ENCODE measurements at places on chromosomes 3 and 15. TPM values are rescaled to one million over a fixed set of nuclear protein-coding genes. Genes with fewer than 3 reads are reported as not detected.
A peak's percentile ranks its signal among the peaks of the same experiment; 100 is the strongest.

GRCh38 chr3:15601399-15602145 is at the start of the genes BTD and HACL1:
BTD (plus strand) TSS chr3:15601745; CDS start chr3:15635440, 33,695 bp downstream.
HACL1 (minus strand) TSS chr3:15601569; CDS start chr3:15601463, 106 bp downstream.
- H3K36me3 ChIP-seq = no peaks in the 10 kb centered on the region
- no peaks in the 10 kb centered on the region for H3K27me3 ChIP-seq
- peak within 1 kb of the TSS; percentile 88 for H3K27ac ChIP-seq
- H3K4me1 ChIP-seq = no peaks in the 10 kb centered on the region
- peak within 1 kb of the TSS; percentile 82 for H3K4me3 ChIP-seq

- no peaks in the 10 kb centered on the region for H3K27me3 ChIP-seq
- H3K27ac ChIP-seq = no peak overlapping the region
- H3K36me3 ChIP-seq = no peaks in the 10 kb centered on the region
- H3K4me3 ChIP-seq = no peak overlapping the region
Measured at GRCh38 chr3:3683261-3683660, 116.0 kb upstream of the LRRN1 start.

- no peaks in the 10 kb centered on the region for H3K36me3 ChIP-seq
- H3K27ac ChIP-seq = no peak overlapping the region
- no peaks in the 10 kb centered on the region for H3K27me3 ChIP-seq
- H3K4me3 ChIP-seq = no peak overlapping the region
- no peaks in the 10 kb centered on the region for H3K4me1 ChIP-seq
Measured at GRCh38 chr3:155891321-155891720, 20.9 kb downstream of the GMPS start.

- no peak overlapping the region for H3K4me3 ChIP-seq
- H3K27ac ChIP-seq = no peak overlapping the region
- DNase-seq = no peak
- no peaks in the 10 kb centered on the region for H3K4me1 ChIP-seq
Measured at GRCh38 chr3:153495422-153495821, 333.4 kb downstream of the RAP2B start.

DNA sequence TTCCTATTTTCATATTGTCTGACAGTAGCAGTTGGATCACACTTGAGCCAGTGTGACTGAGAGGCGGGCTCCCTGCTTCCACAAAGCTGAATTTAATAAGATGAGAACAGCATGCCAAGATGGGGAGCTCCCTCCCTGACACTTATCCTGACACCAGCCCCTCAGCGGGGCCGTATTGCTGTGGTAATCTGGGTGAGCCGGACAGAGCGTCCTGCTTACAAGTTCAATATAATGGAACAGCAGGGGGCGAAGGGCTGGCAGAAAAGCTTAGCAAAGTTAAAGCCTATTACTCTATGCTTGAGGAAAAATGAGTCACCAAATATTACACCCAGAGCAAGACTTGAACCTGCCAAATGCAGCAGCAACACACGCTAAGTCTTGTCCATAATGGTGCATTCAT is 163.8 kb upstream of the CMC1 start:
- peak; percentile 15 for DNase-seq
- H3K4me3 ChIP-seq = no peak overlapping the region
- H3K27me3 ChIP-seq = no peaks in the 10 kb centered on the region
- no peaks in the 10 kb centered on the region for H3K4me1 ChIP-seq

GRCh38 chr3:76826861-76827260 is 213.0 kb upstream of the ROBO2 start:
- no peak overlapping the region for H3K27ac ChIP-seq
- H3K27me3 ChIP-seq = no peaks in the 10 kb centered on the region
- H3K4me3 ChIP-seq = no peak overlapping the region
- no peaks in the 10 kb centered on the region for H3K36me3 ChIP-seq
- DNase-seq = no peak

GRCh38 chr3:64600246-64600950 is 87.4 kb downstream of the ADAMTS9 start:
- no peaks in the 10 kb centered on the region for H3K36me3 ChIP-seq
- no peak for DNase-seq
- H3K4me1 ChIP-seq = no peaks in the 10 kb centered on the region

DNA sequence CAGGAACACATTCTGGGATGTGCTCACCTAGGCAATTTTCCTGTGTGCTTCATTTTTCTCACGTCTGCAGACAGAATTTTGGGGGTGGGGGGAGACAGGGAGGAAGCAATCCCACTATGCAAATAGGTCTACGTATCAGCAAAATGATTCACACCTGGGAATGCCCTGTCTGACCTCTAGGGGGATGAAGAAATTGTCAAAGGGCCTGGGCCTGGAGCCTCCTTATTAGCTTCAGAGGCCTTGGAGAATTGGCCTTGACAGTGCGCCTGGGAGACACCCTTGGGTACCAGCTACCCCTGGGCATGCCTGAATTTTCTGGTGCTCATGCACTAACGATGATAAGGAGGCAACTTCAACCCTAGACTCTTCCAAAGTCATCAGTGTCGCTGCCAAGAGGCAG is 207.5 kb downstream of the CADPS start:
- no peaks in the 10 kb centered on the region for H3K4me1 ChIP-seq
- no peak overlapping the region for H3K27ac ChIP-seq
- no peak overlapping the region for H3K4me3 ChIP-seq
- H3K36me3 ChIP-seq = no peaks in the 10 kb centered on the region
- DNase-seq = no peak

DNA sequence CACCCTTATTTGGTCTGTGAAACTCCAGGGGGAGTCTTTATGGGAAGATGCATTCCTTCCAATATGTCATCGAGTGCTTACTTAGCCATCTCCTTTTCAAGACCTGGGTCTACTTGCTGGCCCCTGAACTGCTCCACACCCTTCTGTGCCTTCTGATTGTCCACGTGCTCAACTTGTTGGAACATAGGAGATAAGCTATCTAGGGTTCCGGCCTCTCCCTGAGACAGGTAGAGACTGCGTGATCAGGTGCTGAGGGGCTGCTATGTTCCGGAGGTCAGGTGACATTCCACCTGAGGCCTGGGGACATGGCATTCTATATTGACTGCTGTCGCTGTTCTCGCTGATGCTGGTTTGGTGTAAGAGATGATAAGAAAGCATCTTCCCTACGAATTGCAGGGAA is 65.6 kb downstream of the ATP1B3 start:
- H3K4me1 ChIP-seq = no peaks in the 10 kb centered on the region
- H3K27me3 ChIP-seq = no peaks in the 10 kb centered on the region
- H3K36me3 ChIP-seq = no peaks in the 10 kb centered on the region
- H3K4me3 ChIP-seq = no peak overlapping the region
- no peak for DNase-seq
- H3K27ac ChIP-seq = no peak overlapping the region

DNA sequence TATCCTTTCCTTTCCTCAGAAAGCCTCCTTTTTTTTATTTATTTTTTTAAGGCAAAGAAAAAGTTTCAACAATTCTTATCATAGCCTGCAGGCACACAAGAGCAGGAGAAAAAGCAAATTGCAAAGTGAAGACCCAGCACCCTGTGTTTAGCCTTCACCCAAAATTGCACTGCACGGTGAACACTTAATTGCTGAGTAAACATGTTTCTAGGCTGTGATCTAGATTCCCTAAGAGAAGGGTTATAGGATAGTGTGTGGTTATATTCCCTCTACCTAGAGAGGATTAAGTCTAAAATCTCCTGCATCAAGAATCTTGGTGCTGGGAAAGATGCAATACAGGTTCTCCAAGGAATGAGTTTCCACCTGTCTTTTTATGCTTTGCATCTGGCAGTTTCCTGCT is 70.2 kb upstream of the BFSP2 start:
- no peaks in the 10 kb centered on the region for H3K4me1 ChIP-seq
- H3K36me3 ChIP-seq = no peaks in the 10 kb centered on the region

DNA sequence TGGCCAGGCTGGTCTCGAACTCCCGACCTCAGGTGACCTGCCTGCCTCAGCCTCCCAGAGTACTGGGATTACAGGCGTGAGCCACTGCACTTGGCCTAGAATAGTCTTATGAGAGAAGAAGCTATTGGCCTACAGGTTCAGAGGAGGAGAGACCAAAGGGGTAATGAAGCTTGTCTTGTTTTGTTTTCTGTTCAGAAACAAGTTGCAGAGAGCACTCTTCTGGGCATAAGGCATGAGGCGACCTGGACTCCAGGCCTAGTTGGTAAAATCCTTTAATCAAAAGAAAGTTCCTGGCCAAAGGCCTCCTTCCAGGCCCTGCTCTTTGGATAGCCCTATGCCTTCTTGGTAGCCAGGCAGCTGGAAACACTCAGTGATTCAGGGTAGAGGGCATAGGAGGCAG is 87.3 kb upstream of the SKOR1 start:
- no peak for DNase-seq
- no peak overlapping the region for H3K27ac ChIP-seq
- H3K4me1 ChIP-seq = no peaks in the 10 kb centered on the region
- no peak overlapping the region for H3K4me3 ChIP-seq
- no peaks in the 10 kb centered on the region for H3K36me3 ChIP-seq

DNA sequence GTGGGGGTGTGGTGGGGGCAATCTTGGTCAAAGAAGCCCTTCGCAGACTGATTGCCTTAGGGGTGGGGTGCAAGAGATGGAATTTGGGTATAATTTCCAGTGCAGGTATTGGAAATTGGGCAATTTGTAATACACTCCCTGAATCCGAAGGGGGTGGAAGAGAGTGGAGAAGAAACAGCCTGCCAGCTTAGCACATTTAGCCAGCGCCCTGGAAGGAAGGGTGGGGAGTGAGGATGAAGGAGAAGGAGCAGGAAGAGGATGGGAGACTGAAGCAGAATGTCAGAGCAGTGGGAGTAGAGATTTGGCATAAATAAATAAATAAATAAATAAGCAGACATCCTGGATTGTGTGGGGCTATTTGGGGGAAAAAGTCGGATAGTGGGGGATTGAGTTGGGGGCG is 1.6 kb downstream of the GAP43 start:
- no peak overlapping the region for H3K27ac ChIP-seq
- no peaks in the 10 kb centered on the region for H3K27me3 ChIP-seq
- no peak for DNase-seq
- H3K4me1 ChIP-seq = no peaks in the 10 kb centered on the region

GRCh38 chr3:78421247-78421966 is 1346.4 kb downstream of the ROBO1 start:
- no peak overlapping the region for H3K4me3 ChIP-seq
- no peaks in the 10 kb centered on the region for H3K4me1 ChIP-seq
- H3K27ac ChIP-seq = no peak overlapping the region
- H3K27me3 ChIP-seq = no peaks in the 10 kb centered on the region
- DNase-seq = no peak
- no peaks in the 10 kb centered on the region for H3K36me3 ChIP-seq

DNA sequence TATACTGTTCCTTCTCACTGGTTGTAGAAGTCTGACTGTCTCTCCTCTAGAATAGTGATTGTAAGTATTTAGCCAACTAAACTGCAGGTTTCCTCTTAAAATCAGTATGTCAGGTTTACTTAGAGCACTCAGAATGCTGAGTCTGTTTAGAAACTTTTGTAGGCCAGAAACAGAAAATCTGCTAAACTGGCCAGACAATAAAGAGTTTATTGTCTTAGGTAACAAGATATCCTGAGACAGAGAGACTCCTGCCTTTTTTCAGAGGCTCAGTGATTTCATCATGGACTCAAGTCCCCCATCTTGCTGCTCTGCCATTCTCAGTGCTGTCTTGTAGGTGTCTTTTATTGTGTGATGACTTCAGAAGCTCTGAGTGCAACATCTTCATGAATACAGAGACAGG is 279.0 kb downstream of the MFSD1 start:
- no peak for DNase-seq
- no peaks in the 10 kb centered on the region for H3K27me3 ChIP-seq
- no peaks in the 10 kb centered on the region for H3K36me3 ChIP-seq
- no peak overlapping the region for H3K27ac ChIP-seq
- H3K4me3 ChIP-seq = no peak overlapping the region

- no peak overlapping the region for H3K27ac ChIP-seq
- DNase-seq = peak; percentile 45
- H3K4me3 ChIP-seq = no peak overlapping the region
- H3K4me1 ChIP-seq = no peaks in the 10 kb centered on the region
Measured at GRCh38 chr15:66089049-66089448, 164.5 kb downstream of the MEGF11 start.

- H3K27me3 ChIP-seq = no peaks in the 10 kb centered on the region
- H3K27ac ChIP-seq = no peak overlapping the region
- no peaks in the 10 kb centered on the region for H3K36me3 ChIP-seq
- H3K4me3 ChIP-seq = no peak overlapping the region
- DNase-seq = no peak
Measured at GRCh38 chr3:141239511-141240281, 8.1 kb downstream of the PXYLP1 start.

DNA sequence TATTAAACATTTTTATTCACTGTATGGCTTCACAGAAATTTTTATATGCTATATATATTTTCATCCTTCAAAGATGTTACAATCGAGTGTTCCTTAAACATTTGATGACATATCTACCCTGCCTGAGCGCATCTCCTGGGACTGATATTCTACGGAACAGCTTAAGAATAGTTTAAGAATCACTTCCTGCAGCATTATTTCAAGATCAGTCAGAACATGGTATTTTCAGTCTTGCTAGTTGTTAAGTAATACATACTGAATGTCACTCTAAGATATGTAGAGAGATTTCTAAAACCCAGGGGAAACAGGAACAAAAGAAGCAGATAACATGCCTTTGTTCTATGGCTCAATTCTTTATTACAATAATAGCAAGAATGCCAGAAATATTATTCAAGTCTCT is 8.7 kb downstream of the COL8A1 start:
- H3K4me3 ChIP-seq = no peak overlapping the region
- no peak for DNase-seq
- no peaks in the 10 kb centered on the region for H3K36me3 ChIP-seq
- H3K27ac ChIP-seq = no peak overlapping the region
- no peaks in the 10 kb centered on the region for H3K4me1 ChIP-seq

DNA sequence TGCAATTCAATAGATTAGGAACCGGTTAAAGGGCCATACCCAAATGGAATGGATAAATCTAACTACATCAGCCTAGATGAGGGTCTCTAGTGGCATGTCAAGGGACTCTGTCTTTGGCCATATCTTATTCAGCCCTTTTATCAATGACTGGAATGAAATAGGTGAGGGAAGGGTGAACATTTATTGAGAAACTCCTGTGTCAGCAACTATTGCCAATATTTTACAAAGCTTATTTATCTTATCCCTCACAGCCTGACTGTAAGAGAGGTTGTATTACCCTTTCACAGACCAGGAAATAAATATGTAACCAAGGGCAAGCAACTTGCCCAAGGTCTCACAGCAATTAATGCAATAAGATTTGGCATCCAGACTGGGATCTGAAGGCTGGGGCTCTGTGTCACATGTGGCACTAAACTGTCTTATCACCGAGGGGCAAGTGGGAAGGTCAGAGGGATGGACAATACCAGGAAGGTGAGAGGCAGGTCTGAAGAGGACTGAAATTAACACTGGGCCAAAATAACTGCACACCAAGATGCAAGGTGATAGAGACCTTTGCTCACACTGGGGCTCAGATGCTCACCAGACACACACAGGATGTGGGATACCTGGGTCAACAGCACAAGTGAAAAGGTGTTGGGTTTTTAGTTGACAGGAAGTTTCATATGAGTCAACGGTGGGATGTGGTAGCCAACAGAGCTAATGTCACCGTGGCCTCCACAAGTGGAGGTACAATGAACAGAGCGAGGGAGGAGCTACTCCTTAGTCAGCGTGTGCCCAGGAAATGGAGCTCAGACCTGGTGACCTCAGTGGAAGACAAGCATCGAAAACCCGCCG is 261.3 kb downstream of the RPLP1 start:
- DNase-seq = no peak
- H3K27ac ChIP-seq = no peak overlapping the region
- no peaks in the 10 kb centered on the region for H3K4me1 ChIP-seq
- no peaks in the 10 kb centered on the region for H3K36me3 ChIP-seq

LTF gene
- total RNA-seq = 0.59 TPM

CLDN1 gene
- total RNA-seq = 15.1 TPM

DAPK2 gene
- 0.88 TPM for total RNA-seq

PROS1 gene
- 60.3 TPM for total RNA-seq

DPPA2 gene
- total RNA-seq = not detected

KY gene
- 5.2 TPM for total RNA-seq

PLSCR4 gene
- total RNA-seq = 70.8 TPM

GRAMD2A gene
- total RNA-seq = not detected

USP50 gene
- total RNA-seq = 2.8 TPM

FAM174B gene
- total RNA-seq = 7.5 TPM

ERICH6 gene
- total RNA-seq = not detected

SKOR1 gene
- 0.35 TPM for total RNA-seq

CCDC50 gene
- 342 TPM for total RNA-seq

Measured in uterus (tissue), 4 donors.